ENCODE measurements at places on chromosomes 7 and 10.

- DNase-seq: no peak
These were observed 589.5 kb downstream of the ARL4A start for GRCh38 chr7:13276977-13277376.

GRCh38 chr7:141012696-141013344 lies 1.9 kb downstream of the MRPS33 start:
- DNase-seq: no peak

DNA sequence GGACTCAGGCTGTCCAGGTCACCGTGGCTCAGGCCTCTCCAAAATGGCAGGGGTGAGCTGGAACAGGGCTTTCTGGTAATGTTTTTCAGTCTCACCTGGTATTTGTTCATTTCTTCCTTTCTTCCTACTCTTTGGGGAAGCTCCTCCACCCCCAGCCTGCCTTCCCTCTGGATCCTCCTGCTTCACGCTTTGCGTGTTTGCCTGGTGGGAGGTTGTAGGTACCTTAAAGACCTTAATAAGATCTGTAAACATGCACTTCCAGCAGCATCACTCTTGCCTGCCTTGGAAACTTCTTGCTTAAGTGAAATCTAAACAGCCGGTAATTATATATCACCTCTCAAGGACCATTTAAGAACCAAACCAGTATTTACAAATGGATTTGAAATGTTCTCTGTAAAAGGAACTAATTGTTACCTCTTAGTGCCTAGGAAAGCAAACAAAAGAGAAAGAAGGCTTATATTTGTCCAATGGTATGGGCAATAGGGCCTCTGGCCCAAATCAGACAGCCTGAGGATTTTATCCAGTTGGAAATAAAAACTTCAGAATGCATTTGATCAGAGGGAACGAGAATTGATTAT lies 339.9 kb downstream of the CCSER2 start:
- DNase-seq: no peak

DNA sequence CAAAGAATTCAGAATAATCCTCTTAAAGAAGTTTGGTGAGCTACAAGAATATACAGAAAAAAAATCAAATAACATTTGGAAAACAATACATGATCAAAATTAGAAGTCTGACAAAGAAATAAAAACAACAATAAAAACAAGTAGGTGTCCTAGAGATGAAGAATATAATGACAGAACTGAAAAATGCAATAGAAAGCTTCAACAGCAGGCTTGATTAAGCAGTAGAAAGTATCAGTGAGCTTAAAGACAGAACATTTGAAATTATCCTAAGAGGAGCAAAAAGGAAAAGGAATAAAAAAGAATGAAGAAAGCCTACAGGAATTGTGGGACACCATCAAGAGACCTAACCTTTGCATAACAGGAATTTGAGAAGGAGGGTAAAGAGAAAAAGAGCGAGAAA lies 238.8 kb downstream of the ZEB1 start:
- no peak for DNase-seq

Measured in hippocampal formation (tissue), 2 donors.